CD4-positive, alpha-beta T cell treated with Interleukin-15 for 4 hours (primary cell): ENCODE measurements at places on chromosomes 7 and 10.

GRCh38 chr10:5711642-5712041 lies 27.0 kb downstream of the TASOR2 start:
- no peak for DNase-seq

DNA sequence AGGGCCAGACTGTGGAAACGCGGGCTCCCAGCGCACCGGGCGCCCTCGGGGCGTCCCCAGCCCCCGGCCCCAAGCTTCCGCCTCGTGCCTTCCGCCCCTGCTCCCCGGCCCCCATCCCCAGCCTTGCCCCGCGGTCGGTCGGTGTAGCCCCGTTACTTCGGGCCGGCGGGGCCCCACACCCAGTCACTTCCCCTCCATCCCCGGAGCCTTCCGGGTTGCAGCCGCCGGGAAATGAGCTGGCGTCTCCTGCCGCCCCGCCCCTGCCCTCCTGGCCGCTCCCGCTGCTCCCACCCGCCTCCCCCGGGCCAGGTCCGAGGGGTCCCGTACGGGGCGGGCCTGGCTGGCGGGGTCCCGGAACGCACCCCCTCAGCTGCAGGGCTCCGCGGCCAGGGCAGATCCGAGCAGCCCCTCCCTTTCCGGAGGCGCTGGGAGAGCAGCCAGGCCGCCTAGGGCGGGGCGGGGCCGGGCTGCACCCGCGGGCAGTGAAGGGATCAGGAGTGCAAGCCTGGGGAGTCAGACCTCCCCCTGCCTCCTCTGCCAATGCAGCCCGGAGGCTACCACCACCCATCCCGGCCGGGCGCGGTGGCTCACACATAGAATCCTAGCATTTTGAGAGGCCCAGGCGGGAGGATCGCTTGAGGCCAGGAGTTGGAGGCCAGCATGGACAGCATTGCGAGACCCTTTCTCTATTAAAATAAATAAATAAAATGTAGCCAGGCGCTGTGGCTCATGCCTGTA lies 709 bp downstream of the ARPC1B start:
- DNase-seq, result peak; percentile 62

GRCh38 chr10:15459218-15459617 lies 88.1 kb upstream of the FAM171A1 start:
- DNase-seq, result no peak

GRCh38 chr7:105602325-105603305 lies 21.3 kb upstream of the EFCAB10 start:
- no peak for DNase-seq

DNA sequence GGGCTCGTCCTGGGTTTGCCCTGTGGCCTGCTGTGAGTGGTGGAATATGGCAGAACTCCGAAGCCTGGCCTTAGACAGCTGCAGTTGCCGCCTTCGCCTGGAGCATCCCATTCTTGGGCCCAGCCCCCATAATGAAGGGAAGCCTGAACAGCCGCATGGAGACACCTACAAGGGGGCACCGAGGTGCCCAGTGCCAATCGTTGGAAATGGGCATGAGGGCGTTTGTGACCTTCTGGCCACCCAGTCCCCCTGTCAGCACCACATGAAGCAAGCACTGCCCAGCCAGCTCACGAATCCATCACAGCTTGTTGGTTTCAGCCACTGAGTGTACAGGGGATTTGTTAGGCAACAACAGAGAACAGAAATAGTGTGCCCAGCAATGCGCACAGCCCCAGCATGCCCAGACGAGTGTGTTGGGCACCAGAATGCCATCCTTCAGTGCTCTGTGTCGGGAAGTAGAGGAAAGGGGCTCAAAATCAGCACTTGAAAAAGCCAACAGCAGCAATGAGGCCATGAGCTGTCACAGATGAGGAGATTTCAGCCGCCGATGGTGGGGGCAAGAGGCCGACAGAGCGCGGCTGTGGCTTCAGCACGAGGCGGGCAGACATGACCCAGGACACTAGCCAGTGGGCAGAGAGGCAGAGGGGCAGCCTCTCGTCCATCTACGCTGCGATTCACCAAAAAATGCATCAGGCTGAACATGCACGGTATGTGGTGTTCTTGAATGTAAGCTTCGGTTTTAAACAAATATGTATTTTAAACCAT lies 91.2 kb downstream of the TNS3 start:
- DNase-seq, result no peak

DNA sequence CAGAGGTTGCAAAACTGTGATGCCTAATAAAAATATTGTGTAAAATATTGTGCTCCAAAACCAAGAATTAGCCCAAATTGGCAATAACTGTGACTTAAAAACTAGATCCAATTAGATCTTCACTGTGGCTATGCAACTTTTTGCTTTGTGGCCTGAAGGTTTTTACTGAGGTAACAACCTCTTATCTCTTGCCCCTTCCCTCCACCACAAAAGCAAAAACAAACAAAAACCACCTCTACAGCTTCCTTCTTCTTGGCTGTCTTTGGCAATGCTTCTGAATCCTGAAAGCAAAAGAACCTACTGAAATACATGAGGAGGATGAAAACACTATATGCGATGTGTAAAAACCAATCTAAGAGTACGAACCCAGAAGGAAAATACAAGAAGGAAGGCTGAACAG lies 226.7 kb upstream of the MBL2 start:
- no peak for DNase-seq

GRCh38 chr7:75734586-75735458 lies 3.9 kb downstream of the HIP1 start:
- DNase-seq, result no peak

DNA sequence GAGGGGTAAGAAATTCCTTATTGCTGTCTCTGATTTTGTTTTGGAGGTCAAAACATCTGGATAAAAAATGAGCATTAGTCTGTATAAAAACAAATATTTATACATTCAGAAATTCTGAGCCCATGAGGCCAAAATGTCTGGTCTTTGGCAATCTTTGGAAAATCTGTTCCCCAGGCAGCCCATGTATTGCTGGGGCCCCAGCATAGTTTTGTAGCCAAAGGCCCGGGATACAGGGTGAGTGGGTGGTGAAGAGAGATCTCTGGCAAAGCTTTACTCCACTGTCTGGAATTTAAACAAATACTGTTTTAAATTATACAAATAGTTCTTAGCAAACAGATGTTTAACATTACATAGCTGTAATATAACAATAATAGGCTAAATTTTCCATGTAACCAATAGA lies 134.7 kb upstream of the GALNT17 start:
- DNase-seq, result no peak
